Smooth muscle cell of the brain vasculature (primary cell): ENCODE measurements at places on chromosomes 12 and 14.

DNA sequence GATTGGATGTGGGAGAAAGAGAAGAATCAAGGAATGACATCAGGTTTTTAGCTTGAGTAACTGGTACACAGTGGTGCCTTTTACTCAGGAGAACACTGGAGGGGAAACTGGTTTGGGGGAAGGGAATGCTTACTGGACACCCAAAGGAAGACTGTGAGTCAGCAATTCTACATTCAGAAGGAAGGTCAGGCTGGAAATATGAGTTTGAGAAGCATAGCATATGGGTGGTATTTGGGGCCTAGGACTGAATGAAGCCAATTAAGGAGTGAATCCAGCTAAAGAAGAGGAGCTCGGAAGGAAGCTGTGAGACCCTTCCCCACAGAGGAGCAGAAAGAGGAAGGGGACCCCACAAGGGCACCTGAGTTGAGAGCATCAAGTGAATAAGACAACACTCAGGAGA lies 35.4 kb downstream of the DMAC2L start:
- no peak for DNase-seq

GRCh38 chr14:32900547-32900946 lies 38.1 kb upstream of the NPAS3 start:
- DNase-seq = no peak

GRCh38 chr12:14723763-14724162 lies 27.4 kb upstream of the GUCY2C start:
- no peak for DNase-seq

DNA sequence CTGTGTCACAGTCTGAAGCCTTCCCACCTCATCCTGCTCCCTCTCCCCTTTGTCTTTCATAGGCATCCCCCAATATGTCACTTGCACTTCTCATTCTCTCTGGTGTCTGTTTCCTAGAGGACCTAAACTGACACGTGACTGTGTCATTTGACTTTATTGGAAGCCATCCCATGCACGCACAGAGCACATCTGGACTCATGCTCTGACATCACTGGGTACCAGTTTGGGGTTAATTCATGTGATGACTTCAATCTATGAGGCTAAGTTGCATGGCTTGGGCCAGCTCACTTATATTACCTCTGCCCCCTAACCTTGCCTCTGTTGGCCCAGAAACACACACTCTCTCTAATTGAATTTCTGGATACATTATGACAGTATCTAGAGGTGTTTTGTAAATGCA lies 21.5 kb downstream of the PYGL start:
- DNase-seq = no peak

DNA sequence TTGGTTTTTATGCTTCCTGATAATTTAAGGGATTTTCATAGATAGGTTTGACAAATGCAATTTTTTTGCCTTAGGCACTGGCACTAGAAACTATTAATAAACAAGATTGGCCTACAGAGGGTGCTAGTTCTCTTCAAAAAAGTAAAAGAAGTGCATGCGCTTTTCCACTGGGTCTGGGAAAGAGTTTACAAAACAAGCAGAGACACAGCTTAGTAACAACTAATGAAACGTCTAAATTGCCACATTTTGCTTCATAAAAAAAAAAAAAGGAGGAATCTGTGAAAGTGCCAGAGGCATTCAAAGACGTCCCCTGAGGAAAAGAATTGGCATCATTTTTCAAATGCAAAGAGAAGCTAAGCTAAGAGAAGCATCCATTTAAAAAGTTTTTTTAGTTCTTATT lies 58.3 kb upstream of the EEA1 start:
- peak; percentile 69 for DNase-seq

DNA sequence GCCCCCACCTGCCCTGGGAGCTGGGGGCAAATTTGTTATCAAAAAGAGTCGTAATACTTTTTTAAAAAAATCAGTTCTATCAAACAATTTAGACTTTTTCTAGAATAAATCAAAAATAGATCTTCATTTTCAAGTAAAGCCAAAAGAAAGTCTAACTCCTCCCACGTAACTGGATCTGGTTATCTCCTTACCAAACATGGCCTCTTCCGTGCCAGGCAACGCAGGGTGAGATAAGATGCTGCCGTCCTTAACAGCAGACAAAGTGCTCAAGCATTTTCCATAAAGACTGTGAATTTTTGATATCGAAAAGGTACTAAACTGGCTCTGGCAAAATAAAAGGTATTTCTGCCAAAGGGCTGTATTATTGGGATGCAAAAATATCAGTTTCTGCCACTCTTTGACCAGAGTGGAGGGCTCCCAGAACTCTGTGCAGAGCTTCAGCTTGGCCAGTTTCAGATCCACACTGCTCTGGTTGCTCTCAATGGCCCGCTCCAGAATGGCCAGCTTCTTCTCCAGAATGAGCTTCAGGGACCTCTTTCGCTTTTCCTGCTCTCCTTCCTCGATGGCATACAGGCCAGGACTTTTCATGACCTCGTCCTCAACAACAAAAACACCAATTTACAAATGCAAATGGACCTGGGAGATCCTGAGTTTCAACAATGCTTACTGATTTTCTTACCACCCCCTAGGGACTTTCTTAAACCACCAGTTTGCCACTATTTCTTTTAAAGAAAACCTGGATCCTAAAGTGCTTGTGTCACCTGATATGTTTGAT lies 29.0 kb downstream of the NRDE2 start:
- DNase-seq = no peak

GRCh38 chr14:76762411-76763095 lies 1.3 kb downstream of the VASH1 start:
- DNase-seq = no peak

DNA sequence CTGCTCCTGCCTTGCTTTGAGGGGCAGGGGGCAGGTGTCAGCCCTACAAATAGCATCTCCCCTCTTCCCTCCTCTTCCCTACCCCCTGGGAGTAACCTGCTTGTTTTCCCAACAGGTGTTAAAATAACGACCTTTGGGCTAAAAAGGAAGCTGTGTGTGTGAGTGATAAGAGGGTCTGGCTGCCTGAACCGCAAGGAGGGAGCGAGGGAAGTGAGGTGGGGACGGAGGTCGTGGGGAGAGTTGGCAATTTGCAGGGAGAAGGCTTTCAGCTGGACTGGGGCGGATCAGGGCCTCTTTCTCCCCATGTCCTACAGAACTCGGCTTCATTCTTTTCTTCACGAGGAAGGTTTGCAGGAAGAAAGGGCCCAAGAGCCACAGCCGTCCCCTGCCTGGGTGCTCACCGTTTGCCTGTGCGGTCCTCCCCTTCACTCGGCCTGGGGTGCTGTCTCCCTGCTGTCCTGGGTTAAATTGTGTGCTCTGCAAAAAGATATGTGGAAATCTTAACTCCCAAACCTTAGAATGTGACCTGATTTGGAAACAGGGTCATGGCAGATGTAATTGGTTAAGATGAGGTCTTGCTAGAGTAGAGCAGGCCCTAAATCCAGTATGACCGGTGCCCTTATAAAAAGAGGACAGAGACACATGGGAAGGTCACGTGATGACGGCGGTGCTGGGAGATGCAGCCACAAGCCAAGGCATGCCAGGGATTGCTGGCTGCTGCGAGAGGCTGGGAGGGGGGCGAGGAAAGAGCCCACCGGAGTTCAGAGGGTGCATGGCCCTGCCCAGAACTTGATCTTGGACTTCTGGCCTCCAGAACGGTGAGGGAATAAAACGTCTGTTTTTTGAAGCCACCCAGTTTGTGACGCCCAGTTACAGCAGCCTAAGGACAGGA lies 38.7 kb upstream of the NCOR2 start:
- no peak for DNase-seq

DNA sequence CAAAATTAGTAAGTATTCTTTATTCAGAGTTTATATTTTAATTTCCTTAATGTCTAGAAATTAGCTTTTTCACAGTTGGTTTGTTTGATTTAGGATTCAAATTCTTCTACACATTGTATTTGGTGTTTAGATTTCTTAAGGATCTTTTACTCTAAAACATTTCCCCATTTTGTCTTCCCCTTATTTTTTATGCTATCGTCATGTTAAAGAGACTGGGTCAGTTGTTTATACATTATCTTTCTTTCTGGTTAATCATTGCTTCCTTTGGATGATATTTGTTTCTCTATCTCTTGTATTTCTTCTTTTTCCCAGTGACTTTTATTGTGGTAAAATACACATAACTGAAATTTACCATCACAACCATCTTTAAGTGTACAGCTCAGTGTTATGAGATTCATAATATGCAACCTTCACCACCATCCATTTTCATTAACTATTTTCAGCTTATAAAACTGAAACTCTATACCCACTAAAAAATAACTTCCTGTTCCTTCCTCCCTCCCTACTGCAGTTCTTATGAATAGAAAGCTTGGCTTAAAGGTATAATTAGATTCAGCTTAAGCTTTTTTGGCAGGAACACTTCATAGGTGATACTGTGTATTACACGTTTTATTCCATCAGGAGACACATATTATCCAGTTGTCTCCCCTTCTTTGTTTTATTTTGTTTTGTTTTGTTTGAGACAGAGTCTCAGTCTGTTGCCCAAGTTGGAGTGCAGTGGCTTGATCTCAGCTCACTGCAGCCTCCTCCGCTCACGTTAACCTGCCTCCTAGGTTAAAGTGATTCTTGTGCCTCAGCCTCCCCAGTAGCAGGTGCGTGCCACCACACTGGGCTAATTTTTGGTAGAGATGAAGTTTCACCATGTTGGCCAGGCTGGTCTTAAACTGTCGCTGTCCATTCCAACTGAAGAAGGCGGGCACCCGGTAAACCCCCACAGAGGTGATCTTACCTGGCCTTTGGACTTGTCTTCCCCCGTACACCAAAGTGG lies 45.0 kb downstream of the NOPCHAP1 start:
- no peak for DNase-seq

- DNase-seq = no peak
Observed at GRCh38 chr12:121214855-121215745, 5.2 kb downstream of the P2RX4 start.

GRCh38 chr14:38999949-39000348 lies 103.1 kb downstream of the SEC23A start:
- no peak for DNase-seq

- DNase-seq = no peak
Observed at GRCh38 chr12:99122959-99123358, 477.9 kb downstream of the APAF1 start.

- DNase-seq = no peak
Observed at GRCh38 chr12:53733807-53734200, 6.6 kb upstream of the CALCOCO1 start.

DNA sequence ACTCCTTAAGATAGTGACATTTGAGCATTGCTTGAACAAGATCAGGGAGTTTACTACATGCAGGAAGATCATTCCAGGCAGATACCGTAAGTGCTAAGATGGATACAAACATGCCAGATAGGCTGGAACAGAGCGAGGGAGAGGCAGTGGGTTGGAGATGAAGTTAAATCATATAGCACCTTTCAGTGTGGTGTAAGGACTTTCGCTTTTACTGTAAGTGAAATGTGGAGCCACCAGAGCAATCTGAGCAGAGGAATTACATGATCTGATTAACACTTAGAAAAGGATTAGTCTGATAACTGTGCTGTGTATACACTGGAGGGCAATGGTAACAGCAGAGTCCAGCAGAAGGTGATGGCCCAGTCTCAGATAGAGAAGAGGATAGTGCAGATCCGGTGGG lies 163.0 kb upstream of the SSTR1 start:
- DNase-seq = no peak

DNA sequence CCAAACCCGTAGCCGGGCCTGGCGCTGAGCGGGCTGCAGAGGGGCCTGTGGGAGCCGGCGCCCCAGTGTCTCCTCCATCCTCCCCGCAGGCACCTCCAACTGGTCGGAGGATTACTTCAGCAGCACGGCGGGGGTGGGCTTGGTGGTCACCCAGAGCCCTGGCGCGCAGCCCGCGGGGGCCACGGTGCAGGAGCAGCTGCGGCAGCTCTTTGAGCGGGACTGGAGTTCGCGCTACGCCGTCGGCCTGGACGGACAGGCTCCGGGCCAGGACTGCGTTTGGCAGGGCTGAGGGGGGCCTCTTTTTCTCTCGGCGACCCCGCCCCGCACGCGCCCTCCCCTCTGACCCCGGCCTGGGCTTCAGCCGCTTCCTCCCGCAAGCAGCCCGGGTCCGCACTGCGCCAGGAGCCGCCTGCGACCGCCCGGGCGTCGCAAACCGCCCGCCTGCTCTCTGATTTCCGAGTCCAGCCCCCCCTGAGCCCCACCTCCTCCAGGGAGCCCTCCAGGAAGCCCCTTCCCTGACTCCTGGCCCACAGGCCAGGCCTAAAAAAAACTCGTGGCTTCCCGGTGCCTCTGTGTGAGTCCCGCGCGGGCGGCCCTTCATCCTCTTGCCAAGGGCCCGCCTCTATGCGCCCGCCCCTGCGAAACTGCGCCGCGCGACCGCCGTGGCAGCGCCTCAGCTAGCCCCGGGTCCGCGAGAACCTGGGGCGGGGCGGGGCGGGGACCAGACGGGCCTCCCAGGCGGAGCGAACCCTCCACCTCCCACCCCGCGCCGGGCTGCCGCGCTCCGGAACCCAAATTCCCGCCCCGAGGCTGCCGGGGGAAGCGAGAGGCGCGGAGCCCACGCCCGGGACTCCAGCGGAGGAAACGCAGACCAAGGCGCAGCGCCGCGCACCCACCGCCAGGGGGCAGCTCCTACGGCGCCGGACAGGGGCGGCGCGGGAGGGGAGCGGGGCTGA lies 8.3 kb downstream of the PLD4 start:
- peak; percentile 37 for DNase-seq

GRCh38 chr12:80100591-80100990 lies 1.3 kb downstream of the OTOGL start:
- DNase-seq = no peak
